ENCODE measurements at places on chromosomes 2 and 18. TPM values are rescaled to one million over a fixed set of nuclear protein-coding genes. Genes with fewer than 3 reads are reported as not detected.

- H3K36me3 ChIP-seq: peaks cover 79% of the 10 kb centered on the region
- no peaks in the 10 kb centered on the region for H3K27me3 ChIP-seq
- peak overlapping the region; percentile 18 for H3K27ac ChIP-seq
Measured at GRCh38 chr2:73250872-73251846, 17.1 kb downstream of the CCT7 start.

GRCh38 chr2:189821953-189822748 is 37.9 kb downstream of the PMS1 start:
- H3K4me1 ChIP-seq: no peaks in the 10 kb centered on the region
- H3K27me3 ChIP-seq: no peaks in the 10 kb centered on the region

Gene SCN3A
- total RNA-seq: not detected

Gene CDK15
- not detected for total RNA-seq

Gene SCYGR4
- not detected for total RNA-seq
